ENCODE measurements at places on chromosomes 2 and 18.
A peak's percentile ranks its signal among the peaks of the same experiment; 100 is the strongest.

DNA sequence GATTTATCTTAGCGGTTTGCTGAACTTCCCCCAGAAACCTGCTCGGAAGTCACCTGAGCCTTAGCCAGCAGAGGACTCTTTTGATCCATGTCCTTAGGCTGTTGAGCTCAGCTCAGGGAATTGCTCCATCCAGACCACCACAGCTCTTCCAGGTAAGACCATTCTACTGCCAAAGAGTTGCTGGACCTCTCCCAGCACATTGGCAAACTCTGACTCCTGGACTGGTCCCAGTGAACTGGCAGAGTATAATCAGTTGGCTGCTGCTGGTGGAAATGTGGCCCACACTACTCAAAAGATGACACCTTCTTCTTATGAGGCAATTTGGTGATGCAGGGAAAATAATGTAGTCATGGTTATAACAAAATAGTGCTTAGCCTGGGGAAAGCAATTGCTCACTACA, 308.8 kb upstream of the FIGN start:
- DNase-seq: no peak

DNA sequence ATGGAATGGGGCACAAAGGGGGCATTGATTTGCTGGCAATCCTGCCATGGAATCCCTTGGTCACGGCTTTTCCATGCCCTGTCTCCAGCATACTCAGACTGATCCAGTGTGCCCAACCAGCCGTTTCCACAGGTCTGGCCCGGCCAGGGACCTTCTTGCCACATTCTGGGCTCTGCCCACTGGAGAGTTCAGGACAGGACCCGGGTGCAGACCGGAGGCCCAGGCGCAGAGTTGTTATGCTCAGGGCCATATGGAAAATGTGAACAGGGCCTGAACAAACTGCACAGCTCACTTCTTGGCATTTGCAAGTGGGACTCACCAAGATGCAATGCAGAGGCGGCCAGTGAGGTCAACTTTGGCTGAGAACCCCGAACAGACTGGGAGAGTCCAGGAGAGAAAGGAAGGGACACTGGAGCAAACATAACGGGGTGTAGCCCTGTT, 15.6 kb upstream of the ASAP2 start:
- DNase-seq: peak; percentile 72

- DNase-seq: no peak
Measured at GRCh38 chr18:67553437-67553836, 36.9 kb upstream of the DSEL start.

DNA sequence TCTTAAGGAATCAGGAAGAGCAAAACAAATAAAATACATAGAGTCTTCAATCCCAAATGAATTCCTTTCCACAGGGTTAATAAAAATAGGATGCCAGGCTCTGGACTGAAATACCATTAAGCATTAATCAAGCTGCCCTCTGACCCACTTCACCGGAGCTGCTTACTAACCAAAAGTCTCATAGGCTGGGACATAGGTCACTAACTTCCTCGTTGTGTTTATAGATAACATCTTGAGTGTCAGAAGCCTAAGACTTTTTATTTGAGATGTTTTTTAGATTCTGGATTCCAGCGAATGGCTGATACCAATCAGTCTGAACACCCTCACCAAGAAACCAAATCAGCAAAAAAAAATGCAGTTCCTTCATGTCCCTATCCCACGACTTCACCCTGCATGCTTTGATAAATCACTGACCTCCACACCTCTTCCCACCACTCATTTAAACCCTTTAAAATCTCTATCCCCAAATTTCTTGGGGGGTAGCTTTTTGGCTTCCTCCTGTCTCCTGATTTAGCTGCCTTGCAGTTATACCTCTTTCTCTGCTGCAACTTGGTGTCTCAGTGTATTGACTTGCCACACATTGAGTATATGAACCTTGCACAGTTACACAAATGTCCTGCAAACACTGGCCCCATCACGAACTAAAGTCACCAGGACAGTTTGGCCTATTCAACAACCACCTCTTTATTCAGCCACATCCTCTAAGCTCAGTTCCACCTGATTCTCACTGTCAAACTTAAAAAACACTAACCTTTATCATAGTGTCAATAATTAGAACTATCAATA, 399.3 kb downstream of the METTL4 start:
- no peak for DNase-seq

GRCh38 chr2:112836695-112837117, at the start of gene IL1B:
IL1B (minus strand) TSS chr2:112836779; CDS start chr2:112836229, 550 bp downstream.
- no peak for DNase-seq

DNA sequence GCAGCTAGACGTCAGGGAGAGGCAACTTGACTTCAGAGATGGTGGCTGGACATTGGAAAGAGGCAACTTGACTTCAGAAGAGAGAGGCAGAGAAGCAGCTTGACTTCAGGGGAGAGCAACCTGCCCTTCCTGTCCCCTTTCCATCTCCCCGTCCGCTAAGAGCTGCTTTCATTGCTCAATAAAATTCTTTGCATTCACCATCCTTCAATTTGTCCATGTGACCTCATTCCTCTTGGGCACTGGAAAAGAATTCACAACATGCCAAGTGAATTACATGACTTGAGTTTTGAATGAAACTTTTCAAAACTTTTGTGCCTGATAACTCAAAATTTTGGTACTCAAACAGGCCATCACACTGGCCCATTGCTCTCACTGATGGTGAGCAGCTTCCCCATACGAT, 158.9 kb downstream of the DPP4 start:
- no peak for DNase-seq

DNA sequence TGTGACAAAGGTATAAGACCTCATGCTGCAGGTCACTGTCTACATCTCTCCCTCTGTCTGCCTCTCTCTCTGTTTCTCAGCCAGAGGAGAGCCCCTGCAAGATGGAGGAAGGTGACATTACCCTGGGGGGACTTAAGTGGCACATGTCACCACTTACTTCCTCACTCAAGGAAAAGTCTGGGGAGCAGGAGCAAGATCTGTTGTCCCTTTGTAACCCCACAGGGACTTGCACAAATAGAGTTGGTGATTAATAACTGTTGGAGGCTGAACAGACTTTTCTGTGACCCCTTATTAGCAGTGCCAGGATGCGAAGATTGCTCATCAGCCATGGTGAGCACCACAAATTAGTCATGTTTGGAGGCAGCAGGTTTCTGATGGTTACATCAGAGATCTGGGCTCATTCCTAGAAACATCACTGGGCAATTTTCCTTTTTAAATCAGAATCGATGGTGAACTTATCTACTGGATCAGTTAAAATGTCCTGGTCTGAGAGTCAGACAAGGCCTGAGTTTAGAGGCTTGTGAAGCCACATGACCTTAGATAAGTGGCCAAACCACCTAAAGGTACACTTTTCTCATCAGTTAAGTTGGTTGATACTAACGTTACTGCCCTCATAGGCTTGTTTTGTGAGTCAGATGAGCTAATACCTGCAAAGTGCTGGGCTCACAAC, 81.2 kb upstream of the LTBP1 start:
- DNase-seq: no peak

GRCh38 chr2:61785583-61785982, 68.3 kb downstream of the FAM161A start:
- DNase-seq: no peak

DNA sequence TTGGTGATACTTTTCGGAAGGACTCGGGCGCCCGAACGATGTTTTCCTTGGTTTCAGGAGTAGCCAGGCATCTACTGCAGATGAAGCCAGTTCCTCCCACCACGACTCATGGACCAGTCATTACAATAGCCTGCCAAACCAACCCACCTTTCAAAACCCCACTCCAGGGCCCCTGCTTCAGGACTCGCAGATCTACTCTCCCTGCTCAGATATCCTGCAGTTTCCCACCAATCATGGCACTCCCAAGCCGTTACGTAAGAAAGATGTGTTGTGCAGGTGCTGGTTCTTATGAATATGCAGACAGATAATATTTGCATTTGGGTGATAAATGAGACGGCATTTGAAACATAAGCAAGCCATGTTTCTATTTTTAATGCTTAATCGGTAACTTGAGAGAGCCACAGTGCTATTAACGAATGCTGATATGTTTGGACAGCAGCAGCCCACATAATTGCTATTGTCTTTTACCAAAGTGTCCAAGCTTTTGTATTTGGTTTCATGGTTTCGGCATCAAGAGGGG, 3.5 kb upstream of the CYS1 start:
- no peak for DNase-seq

DNA sequence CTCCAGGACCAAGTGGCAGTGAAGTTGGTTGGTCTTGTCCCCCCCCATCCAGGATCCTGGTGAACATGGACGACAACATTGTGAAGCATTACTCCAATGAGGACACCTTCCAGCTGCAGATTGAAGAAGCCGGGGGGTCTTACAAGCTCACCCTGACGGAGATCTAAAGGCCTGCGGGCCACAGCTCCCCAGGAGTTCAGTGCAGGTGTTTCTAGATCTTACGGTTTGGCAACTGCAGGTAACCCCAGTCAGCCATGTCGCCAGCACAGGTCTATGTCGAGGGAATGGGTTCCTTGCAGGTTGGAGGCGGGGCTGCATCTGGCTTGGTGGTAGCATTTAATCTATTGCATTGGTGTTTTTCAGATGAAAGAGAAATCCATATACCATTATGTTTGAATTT, 42.8 kb upstream of the KLF11 start:
- DNase-seq: no peak

GRCh38 chr18:62919109-62919838, 203.9 kb downstream of the PHLPP1 start:
- no peak for DNase-seq

GRCh38 chr18:4605212-4605611, 150.1 kb upstream of the DLGAP1 start:
- no peak for DNase-seq

DNA sequence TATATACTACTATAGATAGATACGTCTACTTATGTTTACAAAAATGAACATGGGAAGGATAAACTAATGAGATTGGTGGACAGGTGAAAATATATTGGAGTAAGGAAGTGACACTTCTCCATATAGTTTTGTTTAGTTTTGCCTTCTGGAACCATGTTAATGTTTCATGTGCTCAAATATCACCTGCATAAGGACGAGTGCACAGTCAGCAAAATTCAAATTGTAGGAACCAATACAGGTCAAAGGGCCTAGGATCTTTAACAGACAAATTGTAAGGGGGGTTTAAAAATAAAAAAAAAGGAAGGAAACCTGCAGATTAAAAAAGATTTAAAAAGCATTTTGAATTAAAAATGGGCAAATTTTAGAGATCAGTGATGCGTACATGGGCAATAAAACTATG, 104.6 kb downstream of the CCBE1 start:
- no peak for DNase-seq

- no peak for DNase-seq
Measured at GRCh38 chr2:109164311-109164710, 35.3 kb downstream of the SH3RF3 start.

GRCh38 chr2:75491129-75491753, 69.5 kb downstream of the EVA1A start:
- DNase-seq: no peak

DNA sequence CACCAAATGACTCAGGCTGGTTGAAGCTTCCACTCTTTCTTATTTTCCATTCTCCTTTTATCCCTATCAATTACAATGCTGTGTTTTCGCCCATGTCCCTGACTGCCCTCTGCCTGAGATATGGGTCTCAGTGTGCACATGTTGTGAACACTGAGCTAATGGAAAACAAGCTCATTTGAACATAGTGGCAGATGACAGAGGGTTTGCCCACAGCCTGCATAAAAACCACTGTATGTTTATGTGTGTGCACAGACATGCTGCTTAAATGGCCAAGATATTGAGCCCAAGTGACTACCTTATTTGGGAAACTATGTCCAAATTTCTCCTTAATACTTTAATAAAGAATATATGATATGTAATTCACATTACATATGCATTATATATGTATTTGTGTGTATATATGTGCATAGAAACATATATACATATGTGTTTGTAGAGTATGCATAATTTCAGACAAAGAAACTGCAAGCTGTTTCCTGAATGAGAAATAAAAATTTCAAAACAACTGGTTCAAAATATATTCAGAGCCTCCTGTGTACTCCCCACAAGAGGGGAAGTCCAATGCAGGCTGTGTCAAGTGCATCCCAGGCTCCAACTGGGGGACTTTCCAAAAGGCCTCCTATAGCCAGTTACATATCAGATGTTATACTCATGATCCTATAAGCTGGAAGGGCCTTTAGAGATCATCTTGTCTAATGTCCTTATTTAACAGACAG, 92.7 kb upstream of the CD302 start:
- DNase-seq: no peak

DNA sequence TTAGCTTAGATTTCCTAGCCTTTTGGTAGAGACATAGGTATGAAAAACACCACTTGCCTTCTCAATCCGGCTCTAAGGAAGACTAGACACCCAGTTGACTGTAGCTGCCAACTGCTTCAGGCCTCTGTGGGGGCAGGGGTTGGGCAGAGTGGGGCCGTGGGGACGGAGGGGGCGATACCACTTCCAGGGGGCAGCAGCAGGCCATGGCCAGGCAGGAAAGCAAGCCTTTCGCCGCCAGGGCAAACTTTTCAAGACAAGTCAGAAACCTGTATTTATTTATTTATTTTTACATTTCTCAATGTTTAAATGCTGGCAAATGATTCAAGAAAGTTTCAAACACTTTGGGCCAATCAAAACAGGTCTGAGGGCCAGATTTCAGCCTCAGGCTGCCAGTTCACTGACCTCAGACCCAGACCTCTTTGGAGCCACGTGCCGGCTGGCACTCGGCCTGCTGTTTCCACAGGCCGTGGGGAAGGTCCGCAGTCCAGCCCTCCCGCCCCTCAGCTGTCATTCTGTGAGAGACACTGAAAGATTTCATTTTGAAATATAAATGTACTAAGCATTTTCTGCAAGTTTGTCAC, 63.8 kb downstream of the MEX3C start:
- DNase-seq: no peak

GRCh38 chr2:62266433-62267038, 70.6 kb downstream of the B3GNT2 start:
- peak; percentile 62 for DNase-seq

- no peak for DNase-seq
Measured at GRCh38 chr2:172470958-172471922, 43.9 kb downstream of the ITGA6 start.

DNA sequence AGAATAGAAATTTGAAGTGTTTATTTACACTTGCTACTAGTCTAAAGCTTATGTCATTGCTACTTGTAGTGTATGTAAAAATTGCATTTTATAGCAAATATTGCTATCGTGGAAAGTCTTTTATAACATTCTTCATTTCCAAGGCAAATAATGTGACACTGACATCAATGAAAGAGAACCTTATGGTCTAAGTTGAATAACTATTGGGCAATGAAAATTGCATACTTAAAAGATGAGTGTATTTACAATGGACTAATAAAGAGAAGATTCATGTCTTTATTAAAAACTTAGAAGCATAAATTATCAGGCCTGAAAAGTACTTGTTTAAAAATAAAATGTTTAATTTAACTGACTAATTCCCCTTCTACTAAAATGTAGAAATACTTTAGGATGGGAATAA, 82.2 kb downstream of the LRP1B start:
- DNase-seq: no peak
